ENCODE measurements at places on chromosomes 5 and 9.

- peak; percentile 33 for DNase-seq
Observed at GRCh38 chr9:22005021-22005701, 3.9 kb downstream of the CDKN2B start.

GRCh38 chr5:73443829-73444498 is 4.6 kb downstream of the FOXD1 start:
- no peak for DNase-seq

DNA sequence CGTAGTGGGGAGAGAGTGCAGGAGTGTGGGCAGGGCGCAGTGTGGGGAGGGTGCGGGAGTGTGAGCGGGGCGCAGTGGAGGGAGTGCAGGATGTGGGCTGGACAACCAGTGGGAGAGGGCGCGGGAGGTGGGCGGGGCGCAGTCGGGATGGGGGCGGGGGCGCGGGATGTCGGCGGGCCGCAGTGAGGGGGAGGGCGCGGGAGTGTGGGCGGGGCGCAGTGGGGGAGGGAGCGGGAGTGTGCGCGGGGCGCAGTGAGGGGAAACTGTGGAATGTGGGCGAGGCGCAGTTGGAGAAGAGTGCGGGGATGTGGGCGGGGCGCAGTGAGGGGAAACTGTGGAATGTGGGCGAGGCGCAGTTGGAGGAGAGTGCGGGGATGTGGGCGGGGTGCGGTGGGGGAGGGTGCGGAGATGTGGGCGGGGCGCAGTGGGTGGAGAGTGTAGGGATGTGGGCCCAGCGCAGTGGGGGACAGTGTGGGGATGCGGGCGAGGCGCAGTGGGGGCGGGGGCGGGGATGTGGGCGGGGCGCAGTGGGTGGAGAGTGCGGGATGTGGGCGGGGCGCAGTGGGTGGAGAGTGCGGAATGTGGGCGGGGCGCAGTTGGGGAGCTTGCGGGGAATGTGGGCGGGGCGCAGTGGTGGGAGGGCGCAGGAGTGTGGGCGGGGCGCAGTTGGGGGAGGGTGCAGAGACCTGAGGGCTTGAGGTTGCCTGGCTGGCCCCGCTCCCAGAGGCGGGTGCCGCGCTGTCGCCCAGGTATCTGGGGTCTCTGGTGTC is at the start of gene NXNL2:
Gene NXNL2, plus strand, starts transcription at position 723 of the 770 bp plus-strand sequence. CDS start 257 bp downstream, outside the sequence.
- DNase-seq, result peak; percentile 91

- DNase-seq, result no peak
Observed at GRCh38 chr5:68288707-68289134, 73.2 kb downstream of the PIK3R1 start.

GRCh38 chr9:19554529-19554928 is 145.7 kb downstream of the ACER2 start:
- DNase-seq, result no peak

- DNase-seq, result no peak
Observed at GRCh38 chr5:178450121-178451028, 139.8 kb downstream of the COL23A1 start.

DNA sequence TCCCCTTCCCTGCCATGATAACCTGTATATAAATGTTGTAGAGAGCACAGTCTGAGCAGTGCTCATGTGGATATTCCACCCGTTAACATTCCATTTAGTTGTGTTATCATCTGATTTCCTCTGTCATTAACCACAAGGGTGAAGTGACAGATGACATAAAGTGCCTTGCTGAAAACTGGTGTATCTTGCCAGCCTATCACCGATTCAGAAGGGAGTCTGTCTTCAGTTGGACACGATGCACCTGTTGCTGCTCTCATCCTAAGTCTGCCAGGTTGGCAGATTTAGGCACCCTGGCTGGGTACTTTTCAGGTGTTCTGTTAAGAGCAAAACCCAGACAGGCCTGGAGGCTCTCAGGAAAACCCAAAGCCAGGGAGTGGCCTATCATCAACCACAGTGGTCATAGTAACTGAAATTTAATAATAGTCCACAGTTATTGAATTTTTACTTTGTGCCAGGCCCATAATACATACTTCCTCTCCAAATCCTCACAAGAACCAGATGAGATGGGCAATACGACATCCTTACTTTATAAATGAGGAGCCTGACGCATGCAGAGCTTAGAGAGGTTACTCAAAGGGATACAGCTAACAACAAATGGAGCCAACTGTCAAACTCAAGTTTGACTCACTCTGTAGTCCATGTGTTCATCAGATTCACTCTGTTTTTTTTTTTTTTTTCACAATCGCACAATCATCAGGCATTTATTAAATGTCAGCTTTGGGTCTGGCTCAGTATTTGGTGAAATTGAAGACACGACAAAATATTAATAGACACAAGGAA is 100.7 kb upstream of the SPRY4 start:
- no peak for DNase-seq

- no peak for DNase-seq
Observed at GRCh38 chr9:116694785-116695291, 7.7 kb downstream of the TRIM32 start.

DNA sequence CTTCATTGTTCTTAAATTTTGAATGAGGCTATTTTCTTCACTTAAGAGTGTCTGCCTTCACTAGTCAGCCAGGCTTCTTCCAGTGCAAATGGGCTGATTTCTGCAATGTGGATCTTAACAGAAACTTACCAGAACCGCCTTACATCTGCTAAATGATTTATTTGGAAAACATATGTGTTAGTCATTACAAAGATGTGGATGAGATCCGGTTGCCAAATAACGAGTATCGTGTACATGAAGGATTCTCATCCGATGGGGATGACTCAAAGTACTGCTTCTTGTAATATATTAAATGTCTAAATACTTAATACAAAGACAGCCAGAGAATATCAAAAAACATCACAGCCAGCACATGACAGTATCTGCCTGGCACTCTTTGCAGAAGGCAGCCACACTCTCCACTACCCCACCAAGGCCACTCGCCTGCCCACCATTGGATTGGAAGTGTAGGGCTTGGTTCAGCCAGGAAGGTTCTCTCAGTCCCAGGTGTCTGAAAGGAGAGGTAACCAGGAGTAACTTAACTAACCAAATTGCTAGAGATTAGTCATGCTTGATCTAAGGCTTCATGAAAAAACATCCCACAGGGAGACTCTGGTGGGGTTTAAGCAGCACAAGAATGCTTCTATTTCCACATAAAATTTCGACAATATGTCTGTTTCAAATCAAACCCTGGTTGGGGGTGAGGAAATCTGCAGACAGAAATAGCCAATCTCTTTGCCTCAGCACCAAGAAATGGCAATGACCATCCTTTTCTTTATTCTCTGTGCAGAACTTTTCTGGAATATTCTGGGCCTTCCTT is 174.8 kb downstream of the GADD45G start:
- DNase-seq, result no peak

GRCh38 chr5:132456987-132457361 is 33.6 kb downstream of the IRF1 start:
- DNase-seq, result no peak

DNA sequence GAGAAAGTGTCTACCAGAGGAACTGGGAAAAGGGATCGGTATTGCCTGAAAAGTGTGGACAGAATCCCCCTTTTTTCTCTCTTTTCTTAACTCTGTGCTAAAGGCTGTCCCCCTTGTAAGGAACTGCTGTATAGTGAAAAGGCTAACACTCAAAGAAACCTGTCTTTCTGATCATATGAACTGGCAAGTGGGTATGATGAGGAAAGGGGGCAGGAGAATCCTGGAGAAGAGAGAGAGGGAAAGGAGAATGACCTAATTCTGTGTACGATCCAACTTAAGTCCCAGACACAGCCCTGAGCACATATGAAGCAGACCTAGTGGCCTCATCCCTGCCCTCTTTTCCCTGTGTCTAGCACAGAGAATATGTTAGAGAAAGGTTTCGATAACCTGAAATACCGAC is 967 bp downstream of the ANKRD31 start:
- DNase-seq, result no peak

- DNase-seq, result no peak
Observed at GRCh38 chr9:76891874-76892273, 14.0 kb downstream of the PRUNE2 start.

DNA sequence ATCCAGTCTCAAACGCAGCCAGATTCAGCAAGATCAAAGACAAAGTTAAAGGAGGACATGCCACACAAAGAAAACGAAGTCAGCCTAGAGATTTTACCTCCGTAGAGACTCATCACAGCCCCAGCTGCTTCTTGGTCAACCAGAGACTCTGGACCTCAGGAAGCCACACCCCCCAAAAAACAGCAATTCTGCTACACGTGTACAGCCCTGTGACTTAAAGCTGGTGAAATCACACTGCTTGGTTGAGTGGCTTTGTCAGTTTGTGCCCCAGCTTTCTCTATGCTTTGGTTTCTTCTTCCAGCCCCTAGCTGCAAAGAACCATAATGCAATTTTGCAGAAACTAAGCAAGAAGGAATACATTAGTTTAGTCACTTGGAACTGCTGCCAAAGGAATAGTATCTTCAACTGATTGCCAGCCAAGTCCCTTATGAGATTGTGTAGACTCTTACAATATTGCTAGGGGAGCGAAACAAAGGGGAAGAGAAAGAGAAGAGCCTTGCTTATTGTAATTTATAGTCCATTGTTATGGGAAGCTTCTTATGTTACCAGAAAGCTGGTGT is 158.8 kb upstream of the ZNF462 start:
- peak; percentile 4 for DNase-seq

DNA sequence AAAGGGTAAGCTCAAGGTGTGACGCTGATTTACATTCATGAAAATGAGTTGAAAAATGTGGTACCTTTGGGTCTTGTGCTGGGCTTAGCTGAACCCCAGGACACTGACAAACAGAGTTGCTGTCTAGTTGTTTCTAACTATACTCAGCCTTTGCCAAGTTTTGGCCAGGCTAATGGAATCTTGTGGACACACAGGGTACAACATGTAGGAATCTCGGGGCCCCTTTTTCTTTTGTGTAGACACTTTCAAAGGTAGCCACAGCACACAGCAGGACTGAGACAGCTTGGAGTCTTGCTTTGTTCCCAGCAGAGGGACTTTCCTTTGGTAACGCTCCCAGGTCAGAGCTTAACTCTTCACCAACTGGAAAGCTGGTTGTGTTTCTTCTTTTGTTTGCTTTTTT is 7.8 kb downstream of the LIX1 start:
- no peak for DNase-seq

DNA sequence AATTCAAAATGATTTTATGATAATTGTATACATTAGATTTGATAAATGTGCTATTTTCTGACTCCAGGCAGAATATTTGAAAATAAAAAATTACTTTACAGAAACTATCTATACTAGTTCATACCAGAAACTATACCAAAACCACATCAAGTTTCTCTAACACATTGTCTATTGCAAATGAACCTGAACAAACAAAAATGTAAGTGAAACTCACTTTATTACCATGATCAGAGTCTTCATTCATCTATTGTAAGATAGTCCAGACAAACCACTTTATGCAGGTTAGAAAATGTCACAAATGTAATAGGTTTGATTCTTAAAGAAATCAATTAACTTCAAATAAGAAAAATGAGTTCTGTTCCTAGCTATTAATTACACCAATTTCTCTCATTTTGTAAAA is 99.4 kb downstream of the OXCT1 start:
- DNase-seq, result no peak

DNA sequence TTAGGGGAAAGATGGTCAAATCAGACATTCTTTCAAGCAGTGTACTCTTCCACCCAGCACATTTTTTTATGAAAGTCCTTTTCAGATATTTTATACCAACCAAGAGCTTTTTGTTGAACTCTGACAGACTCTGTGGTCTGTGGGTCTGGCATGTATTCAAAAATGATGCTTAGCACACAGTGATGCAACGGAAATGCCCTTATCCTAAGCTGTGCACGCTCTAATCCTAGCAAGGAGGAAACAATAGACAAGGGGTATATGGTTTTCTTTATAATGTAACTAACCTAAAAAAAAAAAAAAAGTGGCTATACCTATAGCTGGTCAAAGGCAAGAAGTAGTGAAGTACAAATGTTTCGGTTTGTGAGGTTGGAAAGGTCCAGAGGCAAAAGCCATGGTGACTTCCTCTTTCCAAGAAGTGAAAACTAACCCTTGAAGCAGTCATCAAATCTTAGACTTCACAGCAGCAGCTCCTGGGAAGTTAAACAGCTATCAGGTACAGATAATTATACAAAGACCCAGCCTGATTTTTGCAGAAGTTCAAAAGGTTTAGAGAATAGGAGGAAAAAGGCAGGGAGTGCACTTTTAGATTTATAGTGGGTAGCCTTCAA is 82.5 kb downstream of the SEMA6A start:
- DNase-seq, result peak; percentile 73

- no peak for DNase-seq
Observed at GRCh38 chr9:95773053-95773418, 102.5 kb upstream of the ERCC6L2 start.

DNA sequence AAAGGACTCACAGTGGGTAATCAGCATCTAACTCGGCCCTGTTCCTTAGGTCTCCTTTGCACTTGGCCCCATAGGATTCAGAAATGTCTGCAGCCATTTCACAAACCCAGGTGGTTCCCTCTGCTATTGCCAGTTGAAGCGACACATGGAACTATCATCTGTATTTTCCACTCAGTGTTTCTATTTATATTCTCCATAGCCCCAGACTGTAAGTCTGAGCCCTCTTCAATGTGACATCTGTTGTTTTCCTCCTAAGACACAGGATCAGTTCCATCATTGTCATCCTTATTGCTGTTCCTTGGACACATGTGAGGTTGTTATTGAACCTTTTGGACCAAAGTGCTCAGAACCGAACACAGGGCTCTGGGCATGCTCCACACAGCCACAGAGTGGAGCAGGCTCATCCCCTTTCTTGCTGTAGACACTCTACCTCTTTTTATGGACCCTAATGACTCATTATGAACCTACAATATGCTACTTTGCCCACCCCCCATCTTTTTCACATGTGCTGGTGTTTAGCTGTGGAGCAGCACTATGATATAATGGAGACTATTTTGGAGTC is 36.4 kb downstream of the GARNL3 start:
- no peak for DNase-seq

DNA sequence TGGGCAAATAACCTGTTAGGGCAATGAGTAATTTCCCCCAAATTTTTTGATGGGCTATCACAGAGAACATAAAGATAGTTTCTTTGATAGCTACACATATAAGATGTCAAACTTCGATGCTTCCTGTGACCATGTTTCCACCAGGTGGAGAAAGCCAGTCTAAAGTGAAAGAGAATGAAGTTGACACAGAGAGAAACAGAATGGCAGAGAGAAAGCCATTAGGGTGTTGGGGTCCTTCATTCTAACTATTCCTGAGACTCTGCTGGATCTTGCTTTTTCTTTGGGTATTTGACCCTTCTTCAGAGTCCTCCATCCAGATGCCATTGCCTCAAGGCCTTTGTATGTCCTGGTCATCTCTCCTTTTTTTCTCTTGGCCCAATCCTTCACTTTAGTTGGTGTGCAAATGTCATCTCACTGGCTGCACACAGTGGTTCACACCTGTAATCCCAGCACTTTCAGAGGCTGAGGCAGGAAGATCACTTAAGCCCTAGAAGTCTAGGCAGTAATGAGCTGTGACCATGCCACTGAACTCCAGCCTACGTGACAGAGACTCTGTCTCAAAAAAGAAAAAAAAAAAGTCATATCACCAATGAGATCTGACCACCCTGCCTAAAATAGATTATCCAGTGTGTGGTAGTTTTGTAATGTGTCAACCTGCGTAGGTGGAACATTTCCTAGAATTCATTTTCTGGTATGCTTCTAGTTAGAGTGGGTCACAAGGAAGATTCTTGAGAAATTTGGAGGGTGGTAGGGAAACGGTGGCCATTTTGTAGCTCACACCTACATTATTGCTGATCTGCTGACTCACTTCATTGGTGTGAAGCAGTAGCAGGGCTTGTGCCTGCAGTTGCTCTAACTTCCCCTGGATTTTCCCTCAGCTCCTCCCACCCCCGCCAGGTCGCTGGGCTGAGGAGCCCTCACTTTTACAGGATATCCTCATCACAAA is 20.8 kb upstream of the KIF2A start:
- DNase-seq, result no peak
